ENCODE measurements at places on chromosomes 12 and 14.

DNA sequence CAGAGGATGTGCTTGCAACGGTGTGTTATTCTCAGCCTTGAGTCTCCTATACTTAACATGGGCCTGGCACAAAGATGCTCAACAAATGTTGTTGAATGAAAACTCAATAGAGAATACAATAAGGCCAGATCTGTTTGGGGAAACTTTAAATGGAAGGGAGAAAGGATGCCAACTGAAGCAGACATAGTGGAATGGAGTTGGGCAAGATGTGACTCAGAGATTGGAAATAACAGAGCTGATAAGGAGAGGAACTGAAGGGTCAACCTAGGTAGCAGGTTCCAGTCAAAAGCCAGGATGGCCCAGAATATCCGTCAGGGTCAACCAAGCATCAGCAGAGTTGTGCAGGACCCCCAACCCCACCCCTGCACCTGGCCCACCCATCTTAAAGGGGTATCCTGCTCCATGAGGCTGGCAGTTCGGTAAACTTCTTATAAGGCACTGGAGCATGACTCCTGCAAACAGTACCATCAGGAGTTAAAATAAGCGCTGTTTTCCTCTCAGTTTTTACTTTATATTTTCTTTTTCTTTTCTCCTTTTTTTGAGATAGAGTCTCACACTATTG lies 1.1 kb upstream of the BCDIN3D start:
- DNase-seq = no peak

GRCh38 chr12:8960176-8960575 lies 10.7 kb upstream of the M6PR start:
- no peak for DNase-seq

- DNase-seq = no peak
Measured at GRCh38 chr12:7114008-7114407, 5.0 kb upstream of the C1RL start.

- DNase-seq = no peak
Measured at GRCh38 chr12:89970722-89971121, 262.1 kb upstream of the ATP2B1 start.

DNA sequence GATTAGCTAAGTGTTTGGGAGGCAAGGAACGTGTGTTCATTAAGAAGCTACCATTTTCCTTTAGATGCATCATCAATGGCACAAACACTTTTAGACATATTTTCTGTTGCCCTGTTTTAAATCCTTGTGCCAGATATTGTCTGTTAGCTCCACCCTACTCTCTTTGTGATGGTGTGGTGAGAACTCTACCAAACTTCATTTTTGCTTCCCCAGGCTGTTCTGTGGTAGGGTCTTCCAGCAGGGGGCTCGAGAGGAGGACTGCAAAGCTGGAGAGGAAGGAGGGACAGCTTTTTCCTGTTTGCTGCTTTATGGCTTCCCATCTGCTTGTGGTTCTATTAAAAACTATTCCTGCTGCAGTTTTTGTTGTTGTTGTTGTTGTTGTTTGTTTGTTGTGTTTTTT lies 23.8 kb upstream of the STRAP start:
- no peak for DNase-seq

DNA sequence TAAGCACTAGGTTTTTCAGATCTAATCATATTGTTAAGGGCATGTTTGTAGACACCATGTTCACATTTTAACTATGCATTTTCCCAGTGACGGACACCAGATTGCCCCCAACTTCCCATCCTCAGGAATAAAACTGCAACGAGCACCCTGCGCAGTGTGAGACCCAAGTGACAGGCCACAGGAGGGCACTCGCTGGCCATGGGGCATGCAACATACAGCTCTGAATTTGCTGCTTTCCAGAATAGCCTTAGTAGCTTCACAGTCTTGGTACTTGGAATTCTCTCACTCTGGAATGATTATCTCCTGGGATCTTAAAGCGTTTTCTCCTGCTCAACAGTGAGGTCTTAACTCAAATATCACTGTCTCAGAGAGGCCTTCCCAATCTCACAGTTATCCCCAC lies 972 bp upstream of the DDX47 start:
- DNase-seq = no peak

GRCh38 chr12:117907108-117907689 lies 61.6 kb downstream of the KSR2 start:
- DNase-seq = peak; percentile 26

GRCh38 chr12:2008677-2009076 lies 4.4 kb upstream of the DCP1B start:
- DNase-seq = peak; percentile 46

GRCh38 chr12:9404469-9405260 lies 196.5 kb upstream of the PZP start:
- no peak for DNase-seq

- DNase-seq = no peak
Measured at GRCh38 chr12:117209626-117210025, 19.4 kb upstream of the FBXO21 start.

DNA sequence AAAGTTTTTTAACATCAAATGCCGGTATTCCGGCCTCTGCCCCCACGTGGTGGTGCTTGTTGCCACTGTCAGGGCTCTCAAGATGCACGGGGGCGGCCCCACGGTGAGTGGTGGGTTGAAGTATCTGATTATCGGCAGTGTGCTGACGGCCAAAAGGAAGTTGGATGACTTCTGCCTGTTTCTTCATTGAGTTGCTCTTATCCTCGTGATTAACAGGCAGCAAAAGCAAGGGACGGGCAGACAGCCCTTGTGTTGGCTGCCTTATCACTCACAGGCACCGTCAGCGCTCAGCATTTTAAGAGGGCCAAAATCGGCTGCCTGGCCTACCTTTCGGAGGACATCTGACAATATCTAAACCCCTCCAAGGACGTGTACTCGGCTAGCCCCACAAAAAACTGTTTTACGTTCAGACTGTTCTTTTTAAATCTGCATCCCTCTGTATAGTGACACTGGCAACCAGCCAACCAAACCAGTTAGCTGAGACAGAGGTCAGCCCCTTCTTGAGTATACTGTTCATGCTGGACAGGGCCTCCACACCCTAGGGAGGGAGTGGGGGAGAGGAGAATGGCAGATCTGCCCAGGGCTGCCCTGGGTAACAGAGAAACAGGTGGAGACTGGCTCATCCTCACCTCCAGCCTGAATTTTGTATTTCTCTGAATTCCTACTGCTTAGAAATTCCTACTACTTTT lies 22.9 kb upstream of the AKAP5 start:
- DNase-seq = no peak

DNA sequence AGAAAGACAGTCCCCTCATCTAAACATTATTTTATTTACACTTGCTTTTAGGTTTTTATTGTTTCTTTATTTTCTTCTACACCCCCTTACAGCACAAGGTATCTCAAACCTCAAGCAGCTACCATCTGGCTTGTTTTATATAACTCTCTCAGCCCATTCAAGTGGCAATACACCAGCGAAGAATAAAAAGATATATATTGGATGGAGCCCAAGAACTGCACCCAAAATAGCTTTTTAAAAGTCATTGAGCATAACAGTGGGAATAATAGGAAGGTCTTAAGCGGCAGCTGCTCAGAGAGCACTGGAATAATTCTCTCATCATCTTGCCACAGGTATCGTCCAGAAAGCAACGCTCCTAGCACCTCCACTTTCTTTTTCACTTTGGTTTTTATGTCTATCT lies 322.5 kb downstream of the SYT1 start:
- DNase-seq = no peak

DNA sequence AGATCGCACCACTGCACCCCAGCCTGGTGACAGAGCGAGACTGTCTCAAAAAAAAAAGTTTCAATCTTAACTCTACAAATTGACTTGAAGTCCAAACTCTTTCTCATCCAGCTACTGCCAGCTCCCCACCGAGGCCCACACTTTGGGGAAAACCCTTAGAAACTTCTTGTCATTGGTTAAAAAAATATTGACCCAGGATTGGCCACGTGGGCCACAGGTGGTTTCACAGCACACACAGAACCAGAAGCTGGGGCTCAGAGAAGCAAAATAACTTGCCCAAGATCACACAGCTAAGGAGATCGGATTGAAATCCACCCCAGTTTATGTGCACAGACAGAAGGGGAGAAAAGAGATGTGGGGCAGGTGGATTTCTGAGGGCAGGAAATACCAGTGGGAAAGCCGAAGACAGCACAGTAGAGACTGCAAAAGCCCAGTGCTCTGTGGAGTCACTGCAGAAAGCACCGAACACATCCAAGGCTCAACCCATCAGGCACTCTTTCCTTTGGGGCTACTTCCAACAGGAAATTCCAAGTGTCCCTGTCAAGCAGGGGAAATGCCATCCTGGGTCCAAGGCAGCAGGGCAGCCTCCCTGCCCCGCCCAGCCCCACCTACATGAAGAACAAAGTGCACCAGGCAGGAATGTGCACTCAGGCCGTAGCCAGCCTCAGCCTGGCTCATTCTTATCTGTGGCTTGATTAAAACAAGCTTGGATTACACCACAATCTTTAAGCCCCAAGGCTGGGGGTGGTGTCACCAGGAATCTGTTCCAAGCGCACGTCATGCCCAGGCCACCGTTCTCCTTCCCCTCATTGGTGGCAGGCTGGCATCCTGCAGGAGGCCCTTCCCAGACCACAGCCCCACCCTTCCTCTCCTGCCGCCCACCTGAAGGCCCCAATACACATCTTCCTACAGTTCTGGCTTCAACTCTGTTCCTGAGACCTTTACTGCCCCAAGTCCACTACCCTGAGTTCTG lies 72.5 kb downstream of the ITPK1 start:
- no peak for DNase-seq

DNA sequence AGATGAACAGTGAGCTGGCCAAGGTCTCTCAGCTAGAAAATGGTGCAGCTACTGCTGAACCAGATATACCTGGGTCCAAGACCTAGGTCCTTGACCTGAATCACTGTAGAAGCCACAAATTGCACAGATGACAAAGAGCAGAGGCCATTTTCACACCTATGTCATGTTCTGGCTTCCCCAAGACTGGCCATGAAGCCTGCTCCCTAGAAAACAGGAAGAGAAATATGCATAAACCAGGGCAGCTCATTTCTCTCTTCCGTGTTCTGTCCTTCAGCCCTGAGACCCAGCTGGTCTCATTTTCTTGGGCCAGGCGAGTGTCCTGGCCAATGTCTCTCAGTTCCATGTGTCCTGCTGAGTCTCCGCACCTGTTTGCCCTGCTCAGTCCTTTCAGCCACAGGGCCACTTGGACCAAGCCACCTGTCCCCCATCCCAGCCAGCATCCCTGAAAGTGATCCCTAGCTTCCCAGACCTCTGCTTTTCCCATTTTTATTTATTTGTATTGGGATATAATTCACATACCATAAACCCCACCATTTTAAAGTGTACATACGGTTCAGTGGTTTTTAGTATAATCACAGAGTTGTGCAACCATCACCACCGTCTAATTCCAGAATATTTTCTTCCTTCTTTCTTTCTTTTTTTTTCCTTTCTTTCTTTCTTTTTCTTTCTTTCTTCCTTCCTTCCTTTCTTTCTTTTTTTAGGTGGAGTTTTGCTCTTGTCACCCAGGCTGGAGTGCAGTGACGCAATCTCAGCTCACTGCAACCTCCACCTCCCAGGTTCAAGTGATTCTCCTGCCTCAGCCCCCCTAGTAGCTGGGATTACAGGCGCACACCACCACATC lies 27.0 kb downstream of the P2RX7 start:
- no peak for DNase-seq

DNA sequence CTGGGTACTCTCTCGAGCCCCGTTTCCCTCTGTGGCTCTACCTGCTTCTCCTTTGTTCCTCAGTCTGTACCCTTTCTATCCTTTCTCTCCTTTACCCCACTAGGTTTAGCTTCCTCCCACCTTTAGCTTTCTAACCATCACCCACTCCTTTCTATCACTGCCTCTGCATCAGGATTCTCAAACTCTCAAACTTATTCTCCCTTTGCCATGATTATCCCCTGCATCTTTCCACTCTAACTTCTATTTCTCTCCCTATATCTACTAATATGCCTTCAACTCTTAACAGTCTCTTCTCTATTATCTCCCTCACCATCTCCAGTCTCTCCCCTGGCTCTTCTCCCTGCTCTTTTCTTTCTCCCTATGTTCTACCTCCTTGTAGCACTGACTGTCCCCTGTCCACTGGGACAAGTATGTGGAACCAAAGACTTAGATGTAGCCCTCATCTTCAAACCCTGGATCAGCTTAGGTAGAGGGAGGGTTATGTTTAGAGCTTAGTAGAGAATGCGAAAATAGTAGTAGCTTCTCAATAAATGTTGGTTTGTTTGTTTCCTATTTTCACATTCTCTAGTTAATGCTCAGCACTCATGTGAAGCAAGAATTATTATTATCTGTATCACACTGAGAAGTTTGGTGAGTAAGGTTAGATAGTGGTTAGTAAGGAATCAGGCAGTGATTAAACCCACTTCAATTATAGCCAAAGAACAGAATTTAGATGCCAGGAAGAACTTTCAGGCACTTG lies 3.4 kb downstream of the GDF11 start:
- DNase-seq = no peak

Measured in NCI-H526 (cell line).